ENCODE measurements at places on chromosomes 1 and 21. TPM values are rescaled to one million over a fixed set of nuclear protein-coding genes. Genes with fewer than 3 reads are reported as not detected.

Gene DDR2
- 12.3 TPM for total RNA-seq

Gene SELP
- 0.47 TPM for total RNA-seq

Gene SYT2
- total RNA-seq: not detected

Gene S100A12
- total RNA-seq: not detected

Gene HIVEP3
- total RNA-seq: 1.5 TPM

Gene PLPPR4
- not detected for total RNA-seq

Gene RCAN1
- total RNA-seq: 24.8 TPM

Gene OR2AJ1
- not detected for total RNA-seq

Gene BGLAP
- total RNA-seq: 0.27 TPM

Gene RGSL1
- total RNA-seq: not detected

Gene CD52
- total RNA-seq: not detected

Gene GRIK1
- total RNA-seq: not detected

Gene HFM1
- total RNA-seq: under 0.01 TPM

Gene RAB42
- 0.81 TPM for total RNA-seq

Gene UBASH3A
- not detected for total RNA-seq

Gene C1orf115
- total RNA-seq: 29.7 TPM

Data from endothelial cell of coronary artery (primary cell).